GM18507 (cell line): ENCODE measurements at places on chromosomes 5 and 9.

DNA sequence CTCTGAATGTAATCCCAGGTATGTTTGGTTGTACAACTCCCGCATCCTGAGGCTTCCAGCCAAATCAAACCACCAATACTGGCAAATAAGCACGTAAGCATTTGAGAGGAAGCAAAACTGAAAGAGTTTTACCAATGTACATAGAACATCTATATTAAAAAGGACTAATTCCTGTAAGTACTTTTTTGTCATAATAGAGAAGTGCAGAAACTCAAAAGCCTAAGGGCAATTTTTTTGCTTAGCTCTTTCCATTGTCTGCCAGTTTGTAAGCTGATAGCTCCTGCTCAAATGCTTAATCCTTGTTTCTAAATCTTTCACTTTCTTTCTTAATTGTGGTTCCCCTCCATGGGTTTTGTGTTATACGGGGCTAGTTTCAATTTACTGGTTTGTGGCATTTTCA lies 1151.8 kb downstream of the CDH12 start:
- no peak for DNase-seq

DNA sequence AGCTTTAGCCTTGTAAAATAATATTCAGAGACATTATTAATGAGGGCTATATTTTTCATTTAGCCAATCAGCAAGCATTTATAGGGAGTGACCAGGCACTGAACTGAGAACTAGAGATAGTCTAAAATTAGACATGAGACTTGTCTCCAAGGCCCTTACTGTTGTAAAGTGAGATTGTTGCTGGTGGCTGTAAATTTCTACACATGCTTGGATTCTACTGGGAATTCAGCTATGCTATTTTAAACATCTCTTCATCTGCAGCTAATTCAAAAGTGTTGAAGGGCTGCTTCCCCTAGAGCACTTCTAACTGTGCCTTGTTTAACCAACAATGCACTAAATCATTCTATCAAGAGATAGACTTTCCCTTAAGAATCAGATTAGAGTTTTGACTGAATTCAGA lies 67.4 kb downstream of the CHSY3 start:
- DNase-seq, result no peak

DNA sequence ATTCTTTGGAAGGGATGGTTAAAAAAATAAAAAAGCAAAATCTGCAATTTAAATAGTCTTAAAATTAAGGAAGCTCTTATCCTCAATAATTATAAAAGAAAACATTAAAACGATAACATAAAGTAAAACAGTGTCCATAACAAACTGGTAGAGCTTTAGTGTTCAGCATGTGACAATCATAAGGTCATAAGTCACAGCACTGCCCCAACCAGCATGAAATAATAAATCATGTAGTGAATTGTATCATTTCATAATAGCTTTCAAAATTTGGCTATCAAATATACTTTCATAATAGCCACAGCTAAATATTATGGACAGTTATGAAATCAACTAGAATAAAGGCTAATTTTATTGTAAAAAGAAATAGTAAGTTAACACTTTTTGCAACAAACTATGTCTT lies 10.0 kb downstream of the NR3C1 start:
- no peak for DNase-seq

GRCh38 chr5:158546748-158547147 lies 553.0 kb downstream of the EBF1 start:
- no peak for DNase-seq

GRCh38 chr5:96582343-96582742 lies 79.8 kb upstream of the CAST start:
- DNase-seq, result no peak

DNA sequence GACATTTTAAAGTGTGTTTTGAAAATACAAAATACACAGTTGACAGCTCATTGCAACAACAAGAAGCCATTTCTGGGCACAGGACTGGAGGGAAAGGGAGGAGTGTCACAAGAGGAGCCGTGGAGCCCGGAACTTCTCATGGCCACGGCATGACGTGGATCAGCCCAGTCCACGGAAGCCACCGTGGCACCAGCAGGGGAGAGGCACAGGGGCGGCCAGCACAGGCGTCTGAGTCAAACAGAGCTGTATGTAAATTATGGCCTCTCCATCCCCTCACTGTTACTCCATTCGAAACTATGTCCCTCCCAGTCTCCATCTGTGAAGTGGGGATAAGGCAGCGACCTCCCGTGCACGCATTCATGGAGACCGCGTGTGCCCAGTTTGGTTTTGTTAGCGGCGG lies 165.6 kb upstream of the IRX2 start:
- DNase-seq, result no peak

GRCh38 chr9:2817999-2818803 lies 25.7 kb downstream of the PUM3 start:
- no peak for DNase-seq

DNA sequence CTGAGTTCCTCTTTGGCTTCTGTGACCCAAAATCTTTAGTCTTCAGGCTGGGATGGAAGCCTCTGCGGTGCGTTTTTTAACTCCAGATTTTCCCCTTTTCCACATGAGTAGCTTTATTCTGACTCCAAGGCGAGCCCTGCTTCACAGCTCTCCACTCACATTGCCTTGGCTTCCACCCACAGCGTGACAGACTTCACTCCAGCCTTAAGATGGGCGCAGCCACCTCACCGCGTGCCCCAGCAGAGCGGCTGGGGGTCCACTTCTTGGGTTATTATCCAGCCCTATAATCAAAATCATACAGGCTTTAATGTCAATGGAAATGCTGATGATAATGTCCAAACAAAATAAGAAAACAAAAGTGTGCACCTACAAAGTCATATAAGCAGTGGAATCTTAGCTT lies 1.2 kb downstream of the EXOC3 start:
- DNase-seq, result no peak

- no peak for DNase-seq
Measured at GRCh38 chr5:7910738-7911428, 41.9 kb downstream of the MTRR start.

- DNase-seq, result no peak
Measured at GRCh38 chr5:55638455-55638854, 73.7 kb downstream of the SLC38A9 start.

DNA sequence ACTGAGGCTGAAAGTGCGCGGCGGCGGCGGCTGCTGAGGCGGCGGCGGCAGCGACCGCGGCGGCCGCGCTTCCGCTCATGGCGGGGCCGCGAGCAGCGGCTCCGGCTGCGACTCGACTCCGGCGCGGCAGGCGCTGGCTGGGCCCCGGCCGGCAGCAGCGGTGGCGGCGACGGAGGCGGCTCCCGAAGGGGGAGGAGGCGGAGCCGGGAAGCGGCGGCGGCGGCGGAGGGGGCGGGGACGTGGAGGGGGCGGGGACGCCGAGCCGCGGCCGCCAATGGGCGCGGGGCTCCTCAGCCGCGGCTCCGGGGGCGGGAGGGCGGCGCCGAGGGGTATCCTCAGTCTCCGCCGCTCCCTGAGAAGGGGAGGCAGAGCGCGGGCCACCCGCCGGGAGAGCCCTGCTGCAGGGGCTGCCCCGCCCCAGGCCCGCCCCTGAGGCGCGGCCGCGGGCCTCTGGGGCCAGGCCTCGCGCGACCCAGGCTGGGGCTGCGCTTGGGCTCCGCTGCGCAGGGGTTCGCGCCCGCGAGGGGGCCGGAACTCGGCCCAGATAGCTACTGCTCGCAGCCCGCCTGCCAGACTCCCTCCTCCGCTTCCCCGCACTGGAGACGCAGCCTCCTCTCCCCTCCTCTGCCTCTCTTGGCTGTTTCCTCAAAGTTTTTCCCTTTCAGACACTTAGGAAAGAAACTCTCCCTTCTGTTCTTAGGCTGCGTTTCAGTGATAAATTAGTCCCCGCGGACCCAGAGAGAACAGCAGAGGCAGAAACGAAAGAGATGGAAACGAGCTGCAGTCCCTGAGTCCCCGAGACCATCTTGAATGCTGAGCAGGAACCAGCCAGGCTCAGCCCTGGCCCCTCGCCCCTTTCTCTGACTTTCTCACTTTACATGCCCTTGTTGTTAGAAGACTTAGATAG lies 85.0 kb upstream of the MELK start:
- DNase-seq, result peak; percentile 75

DNA sequence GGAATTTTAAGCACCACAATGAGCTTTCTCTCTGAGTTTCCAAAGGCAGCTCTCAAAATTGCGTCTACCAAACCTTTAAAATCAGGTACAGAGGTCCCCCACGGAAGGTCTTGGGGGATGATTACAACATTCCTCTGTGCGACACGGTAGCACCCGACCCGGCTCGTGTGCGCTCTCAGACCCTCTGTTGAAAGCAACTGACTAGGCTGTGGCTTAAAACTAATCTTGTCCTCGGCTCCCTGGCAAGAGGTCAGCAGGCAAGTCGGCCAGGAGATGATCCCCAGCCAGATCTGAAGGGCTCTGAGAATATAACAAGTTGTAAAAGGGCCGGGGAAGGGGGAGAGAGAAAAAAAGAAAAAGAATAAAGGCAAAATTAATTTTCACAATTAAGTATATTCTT lies 92.6 kb upstream of the LMX1B start:
- DNase-seq, result no peak

GRCh38 chr5:179346401-179346800 lies 1.1 kb upstream of the ADAMTS2 start:
- no peak for DNase-seq

DNA sequence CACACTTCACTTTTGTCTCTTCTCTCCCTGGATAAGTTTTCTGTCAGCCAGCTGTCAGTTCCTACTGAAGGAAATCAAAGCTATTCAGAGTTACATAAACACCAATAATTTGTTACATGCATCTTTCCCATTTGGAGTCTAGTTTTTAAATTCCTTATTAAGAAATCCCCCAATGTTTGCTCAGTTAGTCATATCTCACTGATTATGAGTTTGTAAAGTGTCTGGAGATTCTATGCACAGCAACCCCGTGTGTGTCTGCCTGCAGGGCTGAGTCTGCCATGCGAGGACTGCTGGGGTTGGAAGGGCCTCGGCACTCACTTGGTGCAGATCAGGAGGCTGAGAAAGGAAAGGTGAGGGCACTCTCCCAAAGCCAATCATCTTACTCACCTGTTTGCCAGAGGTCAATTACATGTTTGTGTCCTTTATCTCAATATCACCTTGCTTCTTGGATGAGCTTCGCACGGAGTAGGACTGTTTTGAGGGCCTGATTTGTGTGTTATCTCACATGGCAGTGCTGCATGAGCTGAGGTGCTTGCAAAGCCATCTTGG lies 3.3 kb downstream of the ANKRD34B start:
- DNase-seq, result no peak

GRCh38 chr9:21121079-21121478 lies 20.6 kb downstream of the IFNW1 start:
- no peak for DNase-seq

DNA sequence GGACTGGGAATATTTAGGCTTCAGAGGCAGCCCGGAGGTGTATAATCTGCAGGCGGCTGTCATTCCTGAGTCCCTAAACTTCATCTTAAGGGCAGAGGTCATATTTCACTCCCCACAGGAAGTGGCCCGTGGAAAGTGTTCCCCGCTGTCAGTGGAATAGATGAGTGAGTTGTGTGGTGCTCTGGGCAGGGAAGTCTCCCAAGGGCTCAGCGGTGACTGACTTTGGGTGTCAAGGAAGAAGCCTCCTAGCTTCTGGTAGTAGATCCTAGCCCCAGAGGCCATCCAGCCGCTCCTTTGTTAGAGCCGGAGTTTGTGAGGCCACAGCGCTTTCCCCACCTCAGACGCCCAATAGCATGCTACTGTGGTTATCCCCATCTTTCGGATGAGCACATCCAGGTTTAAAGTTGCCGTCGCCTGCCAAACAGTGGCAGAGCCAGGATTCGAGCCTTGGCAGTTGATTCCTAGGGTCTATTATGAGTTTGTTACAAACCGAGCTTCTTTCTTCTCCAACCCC lies 38.9 kb upstream of the TIFAB start:
- no peak for DNase-seq

- DNase-seq, result no peak
Measured at GRCh38 chr9:3475300-3476020, 50.3 kb downstream of the RFX3 start.

DNA sequence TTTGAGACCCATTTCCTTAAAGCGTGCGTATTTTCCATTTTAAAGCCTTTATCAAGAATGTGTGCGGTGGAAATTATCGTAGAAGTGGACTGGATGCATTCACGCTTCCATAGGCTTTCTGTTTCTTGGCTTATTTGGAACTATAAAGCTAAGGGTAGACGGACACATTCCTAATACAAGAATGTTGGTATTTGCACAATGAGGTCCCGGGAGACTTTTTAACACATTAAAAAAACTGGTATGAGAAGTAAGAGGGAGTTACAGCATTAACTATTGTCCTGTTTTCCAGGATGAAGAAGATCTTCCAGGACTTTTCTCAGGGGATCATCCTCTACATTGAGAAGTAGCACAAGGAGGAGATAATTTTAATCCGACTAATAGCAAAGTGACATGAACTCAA lies 653.0 kb downstream of the MTRR start:
- DNase-seq, result no peak
